Spinal cord (tissue), 10 donors: ENCODE measurements at places on chromosomes 5 and 9. TPM values are rescaled to one million over a fixed set of nuclear protein-coding genes. Genes with fewer than 3 reads are reported as not detected.

MAN2A1 gene
- total RNA-seq = 53.3 TPM

JAKMIP2 gene
- total RNA-seq = 31.0 TPM

PLEKHG4B gene
- 11.6 TPM for total RNA-seq

CCL27 gene
- 0.66 TPM for total RNA-seq

TMEM232 gene
- 21.1 TPM for total RNA-seq

DNA sequence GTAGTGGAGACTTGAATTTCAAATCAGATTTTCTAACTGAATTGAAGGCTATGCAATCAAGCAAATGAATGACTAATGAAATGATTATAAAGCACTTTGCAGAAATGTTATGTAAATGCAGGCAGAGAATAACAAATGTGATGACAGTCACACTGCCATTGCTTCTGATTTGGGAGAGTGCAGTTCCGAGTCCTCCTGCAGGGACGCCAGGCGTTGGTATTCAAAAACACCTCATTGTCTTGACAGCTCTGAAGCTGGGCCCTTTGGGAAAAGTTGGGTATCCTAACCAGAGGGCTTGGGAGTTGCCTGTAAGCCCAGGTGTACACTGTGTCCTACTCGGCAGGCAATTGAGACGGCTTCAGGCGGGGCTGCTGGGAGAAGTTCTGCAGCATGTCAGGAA lies 57.9 kb downstream of the C5orf15 start:
- no peak overlapping the region for H3K4me3 ChIP-seq
- no peak overlapping the region for H3K27ac ChIP-seq

GRCh38 chr9:33117306-33117705 lies 40.8 kb upstream of the SMU1 start:
- no peaks in the 10 kb centered on the region for H3K4me1 ChIP-seq
- H3K27me3 ChIP-seq = no peaks in the 10 kb centered on the region
- no peak overlapping the region for H3K4me3 ChIP-seq
- H3K36me3 ChIP-seq = peaks cover 6% of the 10 kb centered on the region
- DNase-seq = no peak

DNA sequence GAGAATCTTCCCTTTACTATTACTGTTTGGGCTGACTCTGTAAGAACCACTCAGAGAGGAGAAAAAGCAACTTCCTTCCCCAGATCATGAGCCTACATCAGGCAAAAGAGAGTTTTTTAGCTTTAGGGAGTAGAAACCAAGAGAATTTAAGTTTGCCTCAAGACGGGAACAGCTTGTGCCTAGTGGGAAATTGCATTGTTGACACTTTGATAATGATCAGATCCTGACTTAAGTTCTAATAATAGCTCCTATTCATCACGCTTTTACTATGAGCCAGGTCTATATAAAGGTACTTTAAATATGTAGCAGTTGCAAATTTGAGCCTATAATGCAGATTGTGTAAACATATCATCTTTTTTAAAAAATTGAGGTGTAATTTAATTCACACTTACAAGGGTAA lies 298.2 kb downstream of the MAN2A1 start:
- no peaks in the 10 kb centered on the region for H3K27me3 ChIP-seq
- no peaks in the 10 kb centered on the region for H3K4me1 ChIP-seq
- no peak overlapping the region for H3K27ac ChIP-seq
- H3K4me3 ChIP-seq = no peak overlapping the region
- DNase-seq = no peak

- DNase-seq = no peak
- H3K36me3 ChIP-seq = no peaks in the 10 kb centered on the region
- no peak overlapping the region for H3K4me3 ChIP-seq
- no peak overlapping the region for H3K27ac ChIP-seq
These were observed 500.2 kb upstream of the CDH6 start for GRCh38 chr5:30693326-30693725.
